ENCODE measurements at places on chromosomes 7 and 10.

- no peak for DNase-seq
Measured at GRCh38 chr7:50554431-50555322, 10.5 kb downstream of the DDC start.

GRCh38 chr10:1120801-1121211 is 64.6 kb downstream of the WDR37 start:
- DNase-seq, result no peak

DNA sequence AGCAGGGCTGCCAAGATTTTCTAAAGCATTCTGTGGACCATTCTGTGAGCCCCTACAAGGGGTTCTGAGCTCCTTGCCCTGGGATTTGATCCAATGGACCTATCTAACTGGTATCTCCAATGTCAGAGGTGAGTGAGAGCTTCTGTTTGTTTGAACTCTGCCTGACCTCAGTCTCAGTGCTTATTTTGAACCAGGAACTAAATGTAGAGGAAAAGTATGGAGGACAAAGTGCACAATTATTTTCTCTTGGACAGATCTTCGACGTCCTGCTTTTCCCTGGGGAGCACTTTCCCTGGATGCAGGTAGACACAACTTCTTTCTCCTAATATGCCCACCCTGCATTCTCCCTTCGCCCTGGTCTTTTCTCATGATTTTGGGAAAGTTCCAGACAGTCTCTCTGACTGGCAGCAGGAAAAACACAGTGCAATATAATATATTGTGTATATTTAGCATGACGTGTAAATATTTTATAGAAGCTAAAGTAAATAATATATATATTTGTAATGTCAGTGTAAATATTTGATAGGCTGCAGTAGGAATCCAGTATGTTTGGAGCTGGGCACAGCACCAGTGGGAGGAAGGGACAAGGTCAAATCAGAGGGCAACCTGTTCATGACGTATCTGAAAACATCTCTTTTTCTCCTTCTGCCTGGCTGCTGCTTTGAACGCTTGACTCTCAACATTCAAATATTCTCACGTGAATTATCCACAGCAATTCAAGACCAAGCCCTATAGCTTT is 184.0 kb upstream of the LYZL1 start:
- no peak for DNase-seq

DNA sequence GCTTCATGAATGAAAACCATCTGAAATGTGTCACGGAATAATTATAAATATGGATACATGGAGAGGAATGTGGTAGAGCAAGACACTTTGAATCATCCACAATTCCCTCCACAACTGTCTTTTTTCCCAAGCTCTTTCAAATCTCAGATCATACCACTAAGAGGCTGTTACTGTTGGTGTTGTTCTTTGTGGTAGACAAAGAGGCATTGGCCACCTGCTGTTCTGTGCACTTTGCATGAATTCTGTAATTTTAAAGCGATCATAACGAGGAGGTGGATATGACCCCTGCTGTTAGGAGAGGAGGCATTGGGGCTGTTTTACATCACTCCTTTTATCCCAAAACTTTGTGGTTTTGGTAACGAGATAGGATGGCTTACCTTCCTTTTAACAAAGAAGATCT is 141.2 kb upstream of the KLF6 start:
- no peak for DNase-seq

- DNase-seq, result peak; percentile 51
Measured at GRCh38 chr7:3043544-3044371, at the start of gene CARD11. CARD11 (minus strand) TSS chr7:3043867; CDS start chr7:2958506, 85,361 bp downstream.

DNA sequence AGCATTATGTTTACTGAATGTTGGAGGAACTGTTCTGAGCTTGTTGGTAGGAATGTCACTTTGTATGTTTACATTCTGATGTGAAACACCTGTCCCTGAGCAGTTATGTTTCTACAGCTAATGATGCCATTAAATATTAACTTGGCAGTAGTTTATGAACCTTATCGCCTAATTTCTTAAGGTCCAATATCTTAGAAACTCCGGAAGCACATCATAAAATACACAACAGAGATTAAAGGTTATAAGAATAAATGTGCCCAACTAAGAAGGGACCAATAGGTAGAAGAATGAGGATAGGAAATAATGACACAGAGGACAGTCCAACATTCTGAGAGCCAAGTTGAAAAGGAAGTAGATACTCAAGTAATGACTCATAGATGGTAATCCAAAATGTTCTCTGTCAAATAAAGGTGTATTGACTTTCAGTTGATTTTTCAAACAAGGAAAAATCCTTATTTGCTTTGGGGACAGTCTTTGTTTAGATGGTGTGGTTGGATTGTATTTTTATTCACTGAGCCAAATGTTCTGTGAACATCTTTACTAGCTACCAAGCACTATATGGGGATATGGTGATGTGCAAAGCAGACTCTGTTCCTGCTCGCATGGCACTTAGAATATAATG is 31.9 kb downstream of the LCOR start:
- no peak for DNase-seq

DNA sequence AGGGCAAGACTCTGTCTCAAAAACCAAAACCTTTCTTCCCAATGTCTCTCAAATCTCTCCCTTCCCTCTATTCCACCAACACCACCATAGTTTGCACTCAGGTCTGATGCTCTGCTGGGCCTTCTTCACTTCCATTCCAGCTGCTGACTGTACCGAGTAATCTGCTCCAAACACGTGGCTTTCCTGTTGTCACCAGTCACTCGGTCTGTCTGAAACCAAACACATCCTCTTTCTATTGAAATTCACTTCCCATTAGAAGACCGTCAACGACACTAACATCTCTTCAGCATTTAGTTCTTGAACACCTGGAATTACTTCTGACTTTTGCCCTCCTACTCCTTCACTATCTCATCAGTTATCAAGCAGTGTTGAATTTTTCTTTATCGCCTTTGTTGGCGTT is 4.7 kb upstream of the NRF1 start:
- DNase-seq, result no peak

DNA sequence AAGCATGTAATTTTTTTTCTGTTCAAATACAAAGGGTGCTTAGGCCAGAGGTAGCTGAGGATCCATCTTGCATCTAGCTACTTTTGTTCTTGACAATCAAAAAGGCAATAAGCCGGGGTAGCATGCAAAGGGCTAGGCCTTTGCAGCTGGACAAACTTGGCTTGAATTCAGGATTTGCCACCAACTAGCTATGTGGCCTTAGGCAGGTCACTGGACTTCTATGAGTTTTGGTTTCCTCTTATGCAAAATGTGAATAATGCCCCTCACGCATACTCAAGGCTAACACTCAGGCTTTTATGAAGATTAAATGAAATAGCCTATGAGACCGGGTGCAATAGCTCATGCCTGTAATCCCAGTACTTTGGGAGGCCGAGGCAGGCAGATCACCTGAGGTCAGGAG is 19.3 kb downstream of the GFRA1 start:
- no peak for DNase-seq

GRCh38 chr7:69811476-69812308 is 213.4 kb downstream of the AUTS2 start:
- DNase-seq, result no peak

- DNase-seq, result no peak
Measured at GRCh38 chr7:26789481-26790184, 74.8 kb downstream of the SKAP2 start.

DNA sequence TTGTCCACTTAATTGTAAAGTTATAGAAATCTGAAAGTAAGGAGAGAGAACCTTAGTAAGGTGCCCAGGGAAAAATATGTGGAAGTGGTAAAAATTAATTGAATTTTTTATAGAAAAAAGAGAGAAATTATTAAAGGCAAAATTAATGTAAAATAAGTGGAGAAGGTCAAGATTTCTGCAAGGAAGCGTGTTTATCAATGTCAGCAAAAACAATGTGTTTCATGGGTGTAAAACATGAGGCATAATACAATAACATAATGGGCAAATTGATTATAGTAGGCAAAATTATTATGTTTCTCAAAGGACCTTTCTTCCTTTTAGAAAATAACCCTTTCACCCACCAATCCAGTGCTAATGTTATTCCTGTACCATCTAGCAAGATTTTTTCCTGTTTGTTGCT is 1520.1 kb downstream of the REEP3 start:
- DNase-seq, result no peak

GRCh38 chr10:7662522-7662921 is 4.2 kb downstream of the ITIH5 start:
- DNase-seq, result no peak

- DNase-seq, result no peak
Measured at GRCh38 chr10:86632009-86632800, 22.1 kb upstream of the OPN4 start.

GRCh38 chr7:34332006-34332405 is 326.0 kb upstream of the NPSR1 start:
- DNase-seq, result no peak

DNA sequence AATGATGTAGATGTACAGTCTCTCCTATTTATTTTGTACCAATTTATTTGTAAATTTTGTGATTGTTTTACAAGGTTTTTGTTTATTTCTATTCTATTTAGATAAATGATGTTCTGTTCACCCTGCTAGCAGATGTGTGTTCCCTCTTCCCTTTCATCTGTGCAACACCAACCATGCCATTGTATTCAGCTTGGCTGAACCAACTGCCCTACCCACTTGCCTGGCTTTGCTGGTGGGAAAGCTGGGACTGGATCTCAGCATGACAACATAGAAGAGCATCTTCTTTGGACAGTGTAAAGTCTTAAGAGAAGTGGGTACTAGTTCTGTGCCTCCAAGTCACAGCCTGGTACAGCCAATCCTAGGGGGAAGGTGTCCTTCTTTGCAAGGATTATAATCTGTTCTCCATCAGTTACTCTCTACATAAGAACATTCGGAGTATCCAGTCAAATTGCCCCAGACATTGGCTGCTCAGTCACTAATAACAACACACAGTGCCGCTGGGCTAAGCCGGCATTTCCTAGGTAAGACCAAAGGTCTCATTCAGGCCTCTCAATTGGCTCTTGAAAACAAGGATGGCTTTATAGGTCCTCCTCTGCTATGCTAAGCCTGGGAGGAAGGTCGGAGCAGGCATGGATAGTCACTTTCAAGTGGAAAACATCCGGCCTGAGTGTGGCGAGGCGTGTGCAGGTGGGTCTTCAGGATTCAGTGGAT is 109.7 kb downstream of the NT5C2 start:
- DNase-seq, result no peak

GRCh38 chr10:121330563-121330962 is 267.7 kb downstream of the FGFR2 start:
- DNase-seq, result no peak

GRCh38 chr10:93254180-93254853 is 180.6 kb downstream of the CYP26A1 start:
- DNase-seq, result no peak

DNA sequence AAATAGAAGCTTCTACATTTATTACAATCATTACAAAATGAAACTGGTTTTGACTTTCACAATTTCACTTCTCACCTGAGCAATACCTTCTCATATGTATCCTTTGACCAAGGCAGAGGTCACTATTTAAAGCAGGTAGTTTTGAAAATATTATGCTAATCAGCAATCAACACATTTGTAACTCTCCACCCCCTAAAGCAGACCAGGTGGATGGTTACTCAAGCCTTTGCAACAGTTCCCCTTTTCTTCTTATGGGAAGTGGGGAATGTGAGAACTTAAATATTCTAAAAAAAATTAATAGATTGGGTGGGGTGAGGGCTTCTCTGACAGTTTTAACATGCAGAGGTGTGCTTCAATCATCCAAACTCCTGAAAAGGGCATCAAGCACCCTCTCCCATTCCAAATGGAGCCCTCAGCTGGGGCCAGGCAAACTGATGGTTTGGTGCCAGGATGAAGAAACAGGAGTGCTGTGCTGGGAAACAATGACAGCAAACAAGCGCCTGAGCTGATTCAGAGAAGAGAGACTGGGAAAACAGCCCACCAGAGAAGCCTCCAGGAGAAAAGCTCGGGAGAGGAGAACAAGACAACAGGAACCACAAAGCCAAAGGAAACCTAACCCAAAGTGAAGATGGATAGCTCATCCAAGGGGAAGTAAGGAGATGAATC is 17.1 kb downstream of the RAPGEF5 start:
- no peak for DNase-seq

DNA sequence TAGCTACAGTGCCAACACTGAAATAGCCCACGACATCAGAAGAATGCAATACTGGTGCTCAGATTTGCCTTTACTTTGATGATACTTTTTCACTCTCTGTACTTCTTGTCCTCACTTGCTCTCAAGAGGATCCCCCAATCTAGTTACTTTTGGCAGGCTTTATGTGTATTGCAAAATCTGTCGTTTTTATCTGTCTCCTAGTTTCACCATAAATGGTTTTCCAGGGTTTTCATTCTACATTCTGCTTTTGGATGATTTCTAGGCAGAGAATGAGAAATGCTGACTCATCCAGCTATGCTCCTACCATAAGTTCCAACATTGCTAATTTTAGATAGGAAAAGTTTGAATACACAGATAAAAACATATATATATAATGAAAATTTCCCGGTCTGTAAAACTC is 659.5 kb upstream of the NRG3 start:
- DNase-seq, result no peak

- no peak for DNase-seq
Measured at GRCh38 chr7:8143151-8143874, 118.7 kb downstream of the ICA1 start.

GRCh38 chr7:116653204-116653603 is 18.8 kb upstream of the MET start:
- DNase-seq, result no peak

GRCh38 chr7:137366995-137367394 is 23.5 kb upstream of the PTN start:
- no peak for DNase-seq

DNA sequence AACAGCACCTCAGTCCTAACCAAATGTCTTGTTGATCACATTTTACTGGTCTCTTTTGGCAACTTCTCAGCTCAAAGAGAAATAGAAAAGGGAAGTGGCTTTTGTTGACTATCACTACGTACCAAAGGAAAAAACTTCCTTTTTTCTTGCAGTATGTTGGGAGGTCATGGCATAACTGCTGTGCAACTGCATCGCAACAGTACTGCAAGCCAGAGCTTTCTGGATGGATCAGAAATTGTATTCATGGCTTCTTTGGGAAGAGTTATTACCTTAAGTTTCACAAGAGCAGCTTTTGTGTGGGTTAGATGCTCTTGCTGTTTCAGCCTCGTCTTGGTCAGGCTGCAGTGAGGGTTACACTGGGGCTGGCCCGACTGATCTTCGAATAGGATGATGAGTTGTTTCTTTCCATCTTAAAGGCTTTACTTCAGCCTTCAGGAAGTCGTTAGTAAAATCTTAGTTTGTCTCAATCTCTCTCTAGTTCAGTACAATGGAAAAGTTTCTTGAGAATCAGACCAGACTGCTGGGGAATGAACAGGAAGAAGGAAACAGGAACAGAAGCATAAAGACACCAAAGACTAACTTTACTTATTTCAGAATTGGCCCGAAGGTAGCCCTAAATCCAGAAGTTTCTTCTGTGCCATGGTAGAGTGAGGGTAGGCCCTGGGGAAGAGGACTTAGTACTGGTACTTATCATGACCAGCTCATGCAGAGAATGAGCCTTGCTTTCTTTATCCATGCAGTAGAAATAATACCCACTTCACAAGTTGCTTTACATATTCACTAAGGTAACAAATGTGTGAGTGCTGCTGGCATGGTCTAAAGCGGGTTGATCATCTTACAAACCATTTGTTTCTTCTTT is 153.6 kb downstream of the CELF2 start:
- no peak for DNase-seq

Measured in stimulated activated CD4-positive, alpha-beta T cell treated with anti-CD3 and anti-CD28 coated beads, TNF-alpha, amount 100 ng/mL, for 48 hours (primary cell).